ENCODE measurements at places on chromosomes 13 and 19.

DNA sequence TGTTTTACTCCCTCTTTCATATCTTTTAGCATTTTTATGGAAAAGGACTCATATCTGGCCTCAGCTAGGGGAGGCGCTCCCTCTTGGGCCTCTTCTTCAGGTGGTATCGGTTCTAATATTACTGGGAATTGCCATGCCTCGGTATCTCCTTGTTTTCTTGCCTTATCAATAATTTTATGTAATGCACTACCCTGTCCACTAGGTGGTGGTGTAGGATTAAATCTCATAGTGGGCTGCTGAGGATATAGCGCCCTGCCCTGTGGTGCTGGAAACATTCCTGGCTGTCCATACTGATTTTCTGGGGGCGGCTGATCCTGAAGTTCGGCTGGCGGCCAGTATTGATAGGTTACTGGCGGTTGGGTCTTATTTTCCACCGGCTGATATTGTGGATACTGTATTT, 35.8 kb downstream of the ZNF420 start:
- DNase-seq: no peak

GRCh38 chr19:13985771-13986347, 20.3 kb downstream of the RFX1 start:
- no peak for DNase-seq

GRCh38 chr19:19900139-19900728, 512 bp upstream of the ZNF93 start:
- no peak for DNase-seq

DNA sequence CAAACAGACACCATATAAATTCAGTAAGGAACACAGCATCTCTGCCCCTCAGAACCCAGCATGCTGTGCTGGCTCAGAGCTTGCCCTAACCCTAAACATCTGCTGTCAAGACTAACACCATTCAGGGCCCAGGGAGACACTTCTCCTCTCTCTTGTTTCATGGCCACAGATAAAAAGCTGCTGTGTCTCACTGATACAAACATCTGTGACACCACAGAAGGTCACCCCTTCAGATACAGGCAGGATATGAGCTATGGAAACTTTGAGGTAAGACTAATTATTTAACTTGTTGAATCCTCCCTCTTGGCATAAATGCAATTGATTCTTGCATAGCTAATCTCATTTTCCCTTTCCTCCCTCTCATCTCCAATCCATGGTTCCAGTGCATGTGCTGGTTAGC, 61.6 kb upstream of the GPR12 start:
- DNase-seq: no peak

- DNase-seq: peak; percentile 62
Observed at GRCh38 chr19:33194886-33195644, 935 bp downstream of the LRP3 start.

- peak; percentile 58 for DNase-seq
Observed at GRCh38 chr19:48918801-48919247, 14.7 kb upstream of the DHDH start.

- DNase-seq: no peak
Observed at GRCh38 chr13:101451641-101452040, 834 bp upstream of the ITGBL1 start.

- DNase-seq: no peak
Observed at GRCh38 chr19:52007451-52007805, 583 bp downstream of the ZNF615 start.

DNA sequence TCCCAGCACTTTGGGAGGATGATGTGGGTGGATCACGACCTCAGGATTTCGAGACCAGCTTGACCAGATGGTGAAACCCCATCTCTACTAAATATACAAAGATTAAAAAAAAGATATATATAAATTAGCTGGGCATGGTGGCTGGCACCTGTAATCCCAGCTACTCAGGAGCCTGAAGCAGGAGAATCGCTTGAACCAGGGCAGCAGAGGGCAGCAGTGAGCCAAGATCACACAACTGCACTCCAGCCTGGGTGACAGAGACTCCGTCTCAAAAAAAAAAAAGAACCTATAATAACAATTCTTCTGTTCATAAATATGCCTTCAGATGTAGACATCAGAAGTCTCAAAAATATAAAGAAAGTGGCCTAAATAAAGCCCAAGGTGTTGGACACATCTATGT, 7.6 kb downstream of the ZNF737 start:
- DNase-seq: no peak

DNA sequence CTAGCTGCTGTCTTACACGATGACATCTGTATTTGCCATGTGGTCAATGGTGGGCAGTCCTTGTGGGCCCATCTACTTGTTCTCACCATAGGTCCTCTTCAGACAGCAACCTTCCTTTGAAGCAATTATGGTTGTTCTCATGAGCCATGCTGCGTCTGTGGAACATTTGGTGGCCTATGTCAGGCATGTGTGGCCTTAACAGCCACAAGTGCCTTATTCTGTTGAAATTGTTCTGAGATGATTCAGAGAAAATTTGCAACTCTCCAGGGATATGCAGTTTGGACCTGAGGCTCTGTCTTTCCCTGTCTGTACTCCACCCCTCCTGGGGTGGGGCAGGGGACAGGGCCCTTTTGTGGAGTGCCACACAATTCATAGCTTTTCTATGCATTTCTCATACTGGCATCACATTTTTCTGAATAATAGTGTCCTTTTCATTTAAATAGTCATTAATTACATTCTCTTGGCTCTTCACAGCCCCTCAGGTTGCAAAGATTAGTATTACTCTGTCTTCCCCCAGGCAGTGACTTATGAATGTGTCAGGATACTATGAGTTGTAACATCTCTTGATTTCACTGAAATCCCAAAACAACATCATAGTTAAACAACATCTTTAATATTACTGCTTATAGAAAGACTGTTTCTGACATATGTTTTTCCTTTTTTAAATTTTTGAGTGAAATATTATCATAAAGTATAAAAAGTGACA, 102.1 kb downstream of the ITGBL1 start:
- no peak for DNase-seq

DNA sequence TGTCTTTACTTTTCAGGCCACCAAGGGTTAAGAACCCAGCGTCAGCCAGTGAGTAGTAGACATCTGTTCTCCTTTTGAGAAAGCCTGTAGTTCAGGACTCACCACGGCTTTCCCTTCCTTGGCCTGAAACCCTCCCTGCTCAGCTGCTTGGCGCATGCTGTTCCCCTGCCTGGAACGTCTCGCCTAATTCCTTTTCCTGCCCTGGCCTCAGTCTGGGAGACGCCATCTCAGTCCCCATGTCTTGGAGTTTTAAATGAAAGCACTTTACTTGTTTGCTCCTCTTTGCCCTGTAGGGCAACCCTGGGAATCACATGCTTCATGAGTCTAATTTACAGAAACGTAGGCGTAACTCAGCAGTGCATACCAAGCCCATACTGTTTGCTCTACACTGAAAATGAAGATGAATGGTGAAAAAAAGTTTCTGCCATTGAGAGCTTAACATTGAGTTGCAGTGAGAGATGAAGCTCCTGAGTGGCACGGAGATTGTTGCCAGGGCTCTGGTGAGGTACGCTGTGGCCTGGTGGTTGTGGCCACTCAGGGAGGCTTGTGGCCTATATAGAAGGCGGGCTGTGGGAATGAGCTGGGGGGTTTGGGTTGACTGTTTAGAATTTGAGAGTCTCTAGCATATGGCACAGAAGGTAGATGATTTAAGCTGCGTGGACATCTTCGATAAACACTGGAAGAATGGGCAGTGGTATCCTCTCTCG, 52.8 kb downstream of the GATAD2A start:
- no peak for DNase-seq

DNA sequence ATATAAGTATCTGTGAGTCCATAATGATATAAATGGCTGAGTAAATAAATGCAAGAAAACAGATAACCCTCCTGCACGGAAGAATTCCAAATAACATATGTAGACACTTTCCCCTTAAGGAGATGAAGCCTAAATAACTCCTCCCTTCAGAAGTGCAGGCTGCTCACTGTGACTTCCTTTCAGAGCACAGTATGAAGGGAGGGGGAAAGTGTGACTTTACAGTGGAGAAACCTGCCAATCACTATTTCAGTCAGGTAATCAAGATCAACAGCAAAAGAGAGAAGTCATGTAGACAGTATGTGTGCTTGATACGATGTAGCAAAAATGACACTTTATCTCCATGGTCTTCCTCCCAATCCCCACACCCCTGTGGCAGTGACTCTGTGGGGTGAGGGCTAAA, 7.1 kb downstream of the GGACT start:
- DNase-seq: no peak

DNA sequence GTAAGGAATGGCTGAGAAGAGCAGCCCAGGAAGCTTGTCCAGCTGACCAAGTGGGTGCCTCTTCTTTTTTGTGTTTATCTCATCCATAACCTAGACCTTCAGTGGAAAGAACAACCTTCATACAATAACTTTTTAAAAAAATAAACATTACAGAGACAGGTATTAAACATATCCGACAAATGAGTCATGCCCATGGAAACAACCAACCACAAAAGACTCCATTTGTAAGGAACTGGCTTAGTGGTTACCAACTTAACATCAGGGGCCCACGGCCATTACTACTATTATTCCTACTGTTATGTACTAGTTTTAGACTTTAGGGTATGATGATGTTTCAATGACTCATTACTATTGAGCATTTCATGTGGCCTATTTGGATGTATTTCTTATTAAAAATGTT, 191.7 kb upstream of the SERP2 start:
- no peak for DNase-seq

- peak; percentile 87 for DNase-seq
Observed at GRCh38 chr19:17260842-17261325, 3.7 kb downstream of the USHBP1 start.

- DNase-seq: no peak
Observed at GRCh38 chr19:56112313-56112709, 8.8 kb downstream of the ZNF787 start.

DNA sequence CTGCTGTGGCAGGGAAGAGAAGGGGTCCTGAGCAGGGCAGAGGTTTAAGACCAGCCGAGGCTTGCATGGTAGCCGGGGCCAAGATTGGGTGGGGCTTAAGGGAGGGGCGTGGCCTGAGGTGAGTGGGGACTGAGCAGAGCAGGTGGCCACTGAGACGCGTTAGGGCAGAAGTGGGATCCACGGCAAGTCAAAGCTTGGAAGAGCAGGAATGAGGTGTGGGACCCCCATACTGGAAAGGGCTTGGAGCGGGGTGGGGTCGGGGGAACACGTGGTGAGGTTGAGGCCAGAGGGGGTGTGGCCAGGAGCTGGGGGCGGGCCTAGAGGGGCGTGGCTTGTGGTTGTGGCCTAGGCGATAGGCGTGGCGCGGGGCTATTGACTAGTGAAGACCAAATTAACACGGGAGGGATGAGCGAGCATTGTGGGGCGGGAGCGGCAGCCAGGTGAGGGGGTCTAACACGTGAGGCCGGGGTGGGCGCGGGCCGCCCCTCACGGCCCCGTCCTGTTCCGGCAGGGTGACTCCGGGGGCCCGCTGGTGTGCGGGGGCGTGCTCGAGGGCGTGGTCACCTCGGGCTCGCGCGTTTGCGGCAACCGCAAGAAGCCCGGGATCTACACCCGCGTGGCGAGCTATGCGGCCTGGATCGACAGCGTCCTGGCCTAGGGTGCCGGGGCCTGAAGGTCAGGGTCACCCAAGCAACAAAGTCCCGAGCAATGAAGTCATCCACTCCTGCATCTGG, 3.3 kb downstream of the CFD start:
- DNase-seq: no peak

GRCh38 chr13:86710896-86711295, 911.7 kb upstream of the SLITRK6 start:
- no peak for DNase-seq

DNA sequence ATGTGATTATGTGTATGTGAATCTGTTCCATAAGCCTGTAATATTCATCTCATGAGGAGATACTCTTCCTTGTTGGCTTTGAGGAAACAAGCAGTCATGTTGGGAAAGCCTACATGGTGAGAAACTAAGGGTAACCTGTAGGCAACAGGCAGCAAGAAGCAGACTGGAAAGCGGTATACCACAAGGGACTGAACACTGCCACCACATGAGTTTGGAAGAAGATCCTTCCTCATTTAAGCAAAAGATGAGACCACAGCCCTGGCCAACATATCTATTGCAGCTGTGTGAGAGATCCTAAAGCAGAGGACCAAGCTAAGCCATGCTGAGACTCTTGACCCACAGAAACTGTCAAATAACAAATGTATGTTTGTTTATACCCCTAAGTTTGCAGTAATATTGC, 134.8 kb downstream of the B3GLCT start:
- no peak for DNase-seq

DNA sequence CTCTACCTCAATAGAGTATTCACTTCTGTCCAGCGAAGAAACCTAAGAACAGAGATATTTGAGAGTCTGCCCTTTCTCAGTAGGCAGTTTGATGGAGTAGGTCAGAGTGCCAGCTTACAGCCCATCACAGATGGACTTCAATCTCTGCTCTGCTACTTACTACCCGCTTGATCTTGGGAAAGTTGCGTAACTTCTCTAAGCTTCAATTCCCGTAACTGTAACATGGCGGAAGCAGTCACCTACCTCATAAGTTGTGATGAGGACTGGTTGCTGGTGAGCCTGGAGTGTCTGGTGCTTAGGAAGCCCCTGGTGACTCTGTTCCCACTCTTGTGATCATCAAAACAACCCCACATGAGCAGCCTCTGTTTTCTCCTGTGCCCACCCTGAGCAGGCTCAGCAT, 31.0 kb downstream of the AMER2 start:
- DNase-seq: no peak

GRCh38 chr13:59459972-59460371, 703.8 kb downstream of the DIAPH3 start:
- DNase-seq: no peak

DNA sequence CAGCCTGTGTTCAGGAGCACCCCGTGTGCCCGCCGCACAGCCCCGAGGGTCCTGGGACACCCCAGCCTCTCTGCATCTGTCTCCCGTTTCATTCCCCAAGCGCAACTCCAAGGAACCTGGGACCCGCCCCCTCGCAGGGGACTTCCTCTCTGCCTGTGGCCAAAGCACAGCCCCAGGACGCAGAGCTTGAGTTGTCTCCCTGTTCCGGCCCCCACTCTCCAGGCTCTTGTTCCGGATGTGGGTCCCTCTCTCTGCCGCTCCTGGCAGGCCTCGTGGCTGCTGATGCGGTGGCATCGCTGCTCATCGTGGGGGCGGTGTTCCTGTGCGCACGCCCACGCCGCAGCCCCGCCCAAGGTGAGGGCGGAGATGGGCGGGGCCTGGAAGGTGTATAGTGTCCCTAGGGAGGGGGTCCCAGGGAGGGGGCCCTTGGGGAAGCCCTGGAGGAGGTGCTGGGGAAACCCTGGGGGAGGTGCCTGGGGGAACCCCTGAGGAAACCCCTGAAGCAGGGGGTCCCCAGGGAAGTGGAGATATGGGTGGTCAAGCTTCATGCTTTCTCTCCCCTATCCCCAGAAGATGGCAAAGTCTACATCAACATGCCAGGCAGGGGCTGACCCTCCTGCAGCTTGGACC, 1.3 kb downstream of the HCST start:
- DNase-seq: peak; percentile 76

GRCh38 chr13:98997738-98998641, 20.1 kb upstream of the DOCK9 start:
- peak; percentile 17 for DNase-seq

DNA sequence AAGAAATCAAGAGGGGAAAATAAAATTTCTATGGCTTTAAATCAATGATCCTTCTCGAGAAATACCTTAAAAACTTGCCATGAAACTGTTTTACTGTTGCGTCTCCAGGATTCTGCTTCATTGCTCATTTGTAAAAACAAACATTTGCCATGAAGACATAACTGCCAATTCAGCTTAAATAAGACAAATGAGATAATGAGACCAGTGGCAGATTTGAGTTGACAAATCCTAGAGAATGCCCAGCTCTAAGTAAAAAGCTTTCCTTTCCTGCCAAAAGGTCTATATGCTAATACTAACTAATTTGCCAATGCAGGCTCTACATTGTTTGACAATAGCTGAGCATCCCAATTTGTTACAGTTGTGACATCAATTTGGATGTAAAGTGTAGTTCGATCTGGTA, 400.5 kb upstream of the PCDH9 start:
- no peak for DNase-seq
